ENCODE measurements at places on chromosomes 1 and 21.

DNA sequence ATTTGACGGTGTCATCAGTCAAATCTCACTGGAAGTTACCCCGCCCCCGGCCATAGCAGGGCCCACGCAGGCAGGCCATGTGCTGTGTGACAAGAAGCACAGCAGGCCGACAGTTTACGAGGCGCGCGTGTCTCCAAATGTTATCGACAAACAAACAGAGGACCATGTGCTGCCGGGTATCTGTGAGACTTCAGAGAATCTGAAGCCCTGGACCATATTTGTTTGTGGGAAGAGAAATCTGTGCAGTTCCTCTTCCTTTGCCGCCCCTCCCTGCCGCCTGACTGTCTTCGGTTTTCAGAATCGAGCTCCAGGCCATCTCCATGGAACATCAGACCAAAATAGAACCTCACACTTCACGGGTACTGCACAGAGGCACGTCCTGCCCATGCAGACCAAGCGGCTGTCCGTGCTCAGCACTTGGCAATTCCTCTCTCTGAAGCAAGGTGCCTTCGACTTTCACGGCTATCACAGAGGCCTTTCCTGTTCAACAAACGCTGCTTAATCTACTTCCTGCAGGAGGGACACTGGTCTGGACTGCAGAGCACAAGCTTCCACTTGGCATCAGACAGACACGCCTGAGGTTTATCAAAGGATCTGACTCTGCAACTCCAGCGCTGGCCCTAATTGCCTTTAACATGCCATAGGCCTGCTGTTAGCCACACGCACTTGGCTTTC lies 135.7 kb upstream of the KRTAP19-8 start:
- DNase-seq, result no peak

GRCh38 chr1:26130695-26131094 lies 19.1 kb downstream of the PDIK1L start:
- no peak for DNase-seq

GRCh38 chr1:234918181-234918841 lies 210.3 kb downstream of the TOMM20 start:
- DNase-seq, result no peak

- DNase-seq, result no peak
Observed at GRCh38 chr21:43323244-43324005, 103.5 kb downstream of the SIK1 start.

- no peak for DNase-seq
Observed at GRCh38 chr21:25528515-25528914, 78.8 kb downstream of the MRPL39 start.

DNA sequence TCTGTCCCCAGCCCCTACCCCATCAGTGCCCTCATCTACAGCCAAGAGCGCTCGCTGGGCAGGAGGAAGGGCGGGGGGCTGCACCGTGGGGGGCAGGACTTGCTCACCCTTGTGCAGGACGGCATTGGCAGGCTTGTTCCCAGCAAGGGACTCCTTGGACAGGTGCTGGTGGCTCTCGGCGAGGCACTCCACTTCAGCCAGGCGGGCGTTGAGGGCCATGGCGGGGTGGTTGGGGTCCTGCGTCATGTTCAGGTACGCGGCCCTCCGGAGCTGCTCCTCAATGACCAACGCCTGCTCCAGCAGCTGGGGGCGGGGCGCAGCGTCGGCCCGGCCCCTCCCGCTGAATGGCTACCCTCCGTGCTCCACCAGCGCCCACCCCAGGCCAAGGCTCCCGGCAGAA lies 64.0 kb downstream of the KCNAB2 start:
- no peak for DNase-seq

DNA sequence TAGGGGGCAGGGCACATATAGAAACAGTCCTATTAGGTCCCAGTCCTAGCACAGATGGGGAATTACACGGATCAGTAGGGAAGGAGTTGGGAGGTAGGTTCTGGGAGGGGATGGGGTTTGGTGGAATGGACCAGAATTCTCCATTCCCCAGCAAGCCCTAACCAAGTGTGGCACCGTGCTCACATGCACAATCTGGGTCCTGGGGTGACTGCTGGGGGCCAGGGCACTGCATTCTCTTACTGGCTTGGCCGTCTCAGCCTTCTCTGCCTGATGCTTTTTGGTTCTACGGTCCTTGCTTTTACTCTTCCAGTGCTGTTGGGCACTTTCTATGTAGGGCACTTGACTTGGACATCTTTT lies 53.9 kb downstream of the NENF start:
- DNase-seq, result no peak

- DNase-seq, result no peak
Observed at GRCh38 chr1:100423832-100424337, 71.6 kb downstream of the CDC14A start.

- DNase-seq, result no peak
Observed at GRCh38 chr1:46369542-46370213, 24.4 kb upstream of the FAAH start.

GRCh38 chr1:160370561-160371345 lies 3.9 kb downstream of the NHLH1 start:
- no peak for DNase-seq

GRCh38 chr1:33086384-33086850 lies 5.5 kb downstream of the AZIN2 start:
- DNase-seq, result no peak

- DNase-seq, result no peak
Observed at GRCh38 chr1:27042670-27043069, 30.0 kb upstream of the TENT5B start.

DNA sequence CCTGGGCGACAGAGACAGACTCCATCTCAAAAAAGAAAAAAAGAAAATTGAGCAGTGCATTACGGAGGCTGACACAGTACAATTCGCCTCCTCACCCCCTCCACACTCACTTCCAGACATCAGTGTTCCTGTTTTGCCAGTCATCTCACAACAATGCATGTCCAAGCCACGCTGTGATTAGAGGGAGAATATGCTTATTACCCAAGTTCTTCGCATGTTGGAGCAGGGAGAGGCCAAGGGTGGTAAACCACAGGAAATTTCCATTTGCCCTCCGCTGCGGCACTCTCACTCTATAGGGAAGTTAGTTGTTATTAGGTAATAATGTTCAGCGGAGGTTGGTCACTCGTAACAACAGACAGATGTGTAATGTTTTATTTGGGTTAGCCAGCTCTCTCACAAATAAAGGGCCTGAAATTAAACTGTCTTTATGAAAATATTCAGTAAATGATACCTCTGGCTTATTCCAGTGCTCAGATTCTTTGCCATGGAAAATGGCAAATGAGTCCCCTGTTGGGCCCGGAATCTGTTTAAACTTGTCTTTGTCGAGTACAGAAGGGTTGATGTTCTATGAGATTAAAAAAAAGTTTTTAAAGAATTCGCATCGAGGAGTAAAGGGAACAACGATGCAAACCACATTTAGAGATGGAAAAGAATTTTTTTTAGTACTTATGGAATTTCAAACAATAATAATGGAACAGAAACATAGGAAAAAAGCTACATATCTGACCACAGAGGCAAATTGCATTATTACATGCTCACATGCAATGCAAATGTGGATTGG lies 33.1 kb downstream of the KCNJ15 start:
- peak; percentile 85 for DNase-seq

DNA sequence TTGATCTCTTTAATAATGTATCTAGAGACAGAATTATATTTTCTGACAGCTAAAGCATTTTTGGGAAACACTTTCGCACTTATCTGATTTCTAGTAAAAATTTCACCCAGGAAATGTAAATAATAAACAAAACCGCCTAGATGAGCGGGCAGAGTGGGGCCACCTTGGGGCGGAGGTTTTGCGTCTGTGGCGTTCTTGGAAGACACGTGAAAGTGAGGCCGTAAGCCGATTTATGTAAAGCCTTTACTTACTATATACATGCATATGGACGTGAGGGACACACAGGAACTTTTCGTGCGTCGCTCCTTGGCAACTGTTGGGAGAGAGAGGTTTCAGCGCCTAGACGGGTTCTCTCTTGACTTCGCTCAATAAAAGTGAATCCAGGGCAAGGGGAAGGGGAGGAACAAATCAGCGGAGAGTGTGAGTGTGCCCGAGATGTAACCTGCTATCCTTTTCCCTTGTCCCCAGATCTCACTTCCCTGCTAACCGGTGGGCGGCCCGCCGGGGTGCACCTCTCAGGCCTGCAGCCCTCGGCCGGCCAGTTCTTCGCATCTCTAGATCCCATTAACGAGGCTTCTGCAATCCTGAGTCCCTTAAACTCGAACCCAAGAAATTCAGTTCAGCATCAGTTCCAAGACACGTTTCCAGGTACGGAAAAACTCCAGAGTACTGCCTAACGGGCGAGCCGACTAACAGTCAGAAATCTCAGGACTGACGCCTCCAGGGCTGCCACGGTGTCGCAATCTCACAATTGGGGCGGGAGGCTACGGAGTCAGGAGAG lies 1.7 kb downstream of the HLX start:
- DNase-seq, result no peak

DNA sequence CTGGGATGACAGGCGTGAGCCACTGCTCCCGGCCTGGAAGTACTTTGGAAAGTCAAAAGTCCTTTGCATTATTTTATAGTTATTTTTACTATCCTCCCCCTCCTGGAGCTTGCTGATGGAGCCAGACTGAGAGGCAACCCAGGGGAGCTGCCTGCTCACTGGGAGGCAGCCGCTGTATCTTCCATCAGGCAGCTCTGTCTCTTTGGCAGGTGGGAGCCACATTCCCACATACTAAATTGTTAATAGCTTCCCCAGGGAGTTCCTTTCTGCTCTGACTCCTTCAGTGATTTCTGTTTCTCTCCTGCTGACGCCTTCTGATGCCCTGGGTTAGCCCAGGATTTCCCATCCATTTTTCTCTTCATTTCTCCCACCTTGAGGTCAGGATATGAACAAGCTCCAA lies 4.9 kb upstream of the OPRD1 start:
- no peak for DNase-seq

GRCh38 chr1:7253118-7253480 lies 467.8 kb downstream of the CAMTA1 start:
- DNase-seq, result no peak

DNA sequence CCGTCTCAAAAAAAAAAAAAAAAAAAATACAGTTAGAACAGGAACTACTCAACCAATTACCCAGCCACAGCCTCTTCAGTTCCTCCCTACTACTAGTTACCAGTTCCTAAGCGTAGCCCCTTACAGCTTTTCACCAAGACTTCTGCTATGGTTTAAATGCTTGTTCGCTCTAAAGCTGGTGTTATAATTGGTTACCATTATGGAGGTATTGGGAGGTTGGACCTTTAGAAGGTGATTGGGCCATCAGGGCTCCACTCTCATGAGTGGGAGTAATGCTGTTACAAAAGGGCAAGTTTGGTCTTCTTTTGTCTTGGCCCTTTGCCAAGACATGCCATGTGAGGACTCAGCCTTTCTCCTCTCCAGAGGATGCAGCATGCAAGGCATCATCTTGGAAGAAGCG lies 3.0 kb upstream of the SMPDL3B start:
- no peak for DNase-seq
